Activated naive CD4-positive, alpha-beta T cell treated with anti-CD3 and anti-CD28 coated beads for 36 hours (primary cell): ENCODE measurements at places on chromosomes 2 and 18.
A peak's percentile ranks its signal among the peaks of the same experiment; 100 is the strongest.

DNA sequence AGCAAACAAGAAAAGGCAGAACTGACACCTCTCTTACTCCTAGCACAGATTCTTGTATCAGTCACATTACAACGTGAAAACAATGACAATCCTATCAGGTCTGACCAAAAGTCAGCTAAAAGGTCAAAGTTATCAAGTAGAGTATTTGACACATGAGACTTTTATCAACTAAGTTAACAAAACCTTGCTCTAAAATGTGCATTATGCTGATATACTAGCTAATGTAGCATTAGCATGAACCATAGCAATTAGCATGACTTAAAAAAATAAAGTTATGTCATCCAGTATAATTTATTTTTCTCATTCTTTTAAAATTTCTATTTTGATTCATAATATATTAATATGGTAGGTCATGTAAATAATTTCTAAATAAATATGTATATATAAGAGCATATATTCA is 41.4 kb upstream of the TTC32 start:
- H3K4me1 ChIP-seq = no peaks in the 10 kb centered on the region
- no peak overlapping the region for H3K4me3 ChIP-seq
- H3K27ac ChIP-seq = no peak overlapping the region
- no peak for DNase-seq

GRCh38 chr18:53887447-53887846 is 337.0 kb downstream of the MBD2 start:
- H3K36me3 ChIP-seq = no peaks in the 10 kb centered on the region
- DNase-seq = no peak
- no peaks in the 10 kb centered on the region for H3K4me1 ChIP-seq
- H3K27me3 ChIP-seq = peaks cover 8% of the 10 kb centered on the region
- H3K4me3 ChIP-seq = no peak overlapping the region

DNA sequence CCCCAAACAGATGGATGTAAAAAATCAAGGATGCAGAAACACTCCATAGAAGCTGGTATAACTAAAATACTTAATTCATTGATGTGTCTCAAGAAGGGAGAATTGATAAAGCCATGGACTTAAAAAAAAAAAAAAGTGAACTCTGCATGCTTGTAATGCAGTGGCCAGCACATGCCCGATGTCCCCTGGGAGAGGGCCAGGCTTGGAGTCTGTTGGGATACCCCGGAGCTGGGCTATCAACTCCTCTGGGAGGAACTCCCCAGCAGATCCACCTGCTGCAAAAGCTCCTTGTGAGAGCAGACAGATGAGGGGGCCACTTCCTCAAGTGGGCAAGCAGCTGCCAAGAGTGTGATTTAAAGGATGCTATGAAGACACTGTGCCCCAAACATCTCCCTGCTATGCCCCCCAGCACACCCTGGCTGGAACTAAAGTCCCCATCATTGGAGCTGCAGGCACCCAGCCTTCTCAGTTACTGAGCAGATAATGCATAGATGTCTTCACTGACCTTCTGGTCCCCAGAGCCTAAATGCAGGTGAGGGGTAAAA is 311.5 kb upstream of the ID2 start:
- H3K4me1 ChIP-seq = no peaks in the 10 kb centered on the region
- H3K36me3 ChIP-seq = no peaks in the 10 kb centered on the region
- no peak overlapping the region for H3K27ac ChIP-seq
- H3K27me3 ChIP-seq = peaks cover 6% of the 10 kb centered on the region
- DNase-seq = no peak

GRCh38 chr2:6308986-6309385 is 556.7 kb downstream of the CMPK2 start:
- H3K4me1 ChIP-seq = no peaks in the 10 kb centered on the region
- no peak for DNase-seq
- no peak overlapping the region for H3K4me3 ChIP-seq
- no peaks in the 10 kb centered on the region for H3K36me3 ChIP-seq
- no peak overlapping the region for H3K27ac ChIP-seq

- DNase-seq = no peak
- H3K4me1 ChIP-seq = no peaks in the 10 kb centered on the region
- no peaks in the 10 kb centered on the region for H3K27me3 ChIP-seq
- H3K27ac ChIP-seq = no peak overlapping the region
These were observed 22.3 kb upstream of the VPS4B start for GRCh38 chr18:63444580-63444979.

GRCh38 chr2:26020231-26020640 is 13.6 kb upstream of the RAB10 start:
- no peaks in the 10 kb centered on the region for H3K27me3 ChIP-seq
- no peak for DNase-seq
- no peak overlapping the region for H3K4me3 ChIP-seq
- no peaks in the 10 kb centered on the region for H3K4me1 ChIP-seq

DNA sequence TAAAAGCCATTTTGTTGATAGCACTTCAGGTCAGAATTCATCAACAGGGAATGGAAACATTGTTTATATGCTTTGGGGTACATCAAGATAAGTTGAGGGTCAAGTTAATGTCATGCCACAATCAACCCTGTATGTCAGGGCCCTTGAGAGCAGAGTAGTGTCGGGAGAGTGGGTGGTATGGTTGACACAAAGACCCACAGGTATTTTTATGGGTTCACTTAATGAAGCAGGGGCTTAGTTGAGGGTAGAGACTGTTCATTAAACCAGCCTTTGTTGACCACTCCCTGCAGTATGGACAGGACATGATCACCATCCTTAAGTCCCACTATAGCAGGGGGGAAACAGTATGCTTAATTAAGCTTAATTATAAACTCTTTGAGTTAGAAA is 5.7 kb downstream of the RPL37A start:
- H3K4me3 ChIP-seq = no peak overlapping the region
- no peak overlapping the region for H3K27ac ChIP-seq
- no peak for DNase-seq
- H3K4me1 ChIP-seq = peaks cover 52% of the 10 kb centered on the region

DNA sequence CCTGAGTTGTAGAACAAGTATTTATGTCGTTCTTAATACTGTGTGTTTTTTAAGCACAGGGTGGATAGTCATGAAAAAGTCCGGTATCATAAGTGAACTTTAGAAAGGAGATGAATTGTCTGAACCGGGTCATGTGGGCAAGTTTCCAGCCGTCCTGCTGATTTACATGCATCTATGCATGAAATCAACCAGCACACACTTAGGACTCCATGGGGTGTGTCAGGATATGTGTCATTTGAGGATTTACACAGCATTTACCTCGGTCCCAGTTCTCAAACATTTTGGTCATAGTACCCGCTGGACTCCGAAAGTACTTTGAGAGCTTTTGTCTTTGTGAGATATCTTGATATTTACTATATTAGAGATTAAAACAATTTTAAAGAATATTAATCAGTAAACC is 47.5 kb upstream of the TWSG1 start:
- no peak overlapping the region for H3K27ac ChIP-seq
- H3K36me3 ChIP-seq = peaks cover 11% of the 10 kb centered on the region
- no peak for DNase-seq
- no peak overlapping the region for H3K4me3 ChIP-seq
- no peaks in the 10 kb centered on the region for H3K4me1 ChIP-seq

DNA sequence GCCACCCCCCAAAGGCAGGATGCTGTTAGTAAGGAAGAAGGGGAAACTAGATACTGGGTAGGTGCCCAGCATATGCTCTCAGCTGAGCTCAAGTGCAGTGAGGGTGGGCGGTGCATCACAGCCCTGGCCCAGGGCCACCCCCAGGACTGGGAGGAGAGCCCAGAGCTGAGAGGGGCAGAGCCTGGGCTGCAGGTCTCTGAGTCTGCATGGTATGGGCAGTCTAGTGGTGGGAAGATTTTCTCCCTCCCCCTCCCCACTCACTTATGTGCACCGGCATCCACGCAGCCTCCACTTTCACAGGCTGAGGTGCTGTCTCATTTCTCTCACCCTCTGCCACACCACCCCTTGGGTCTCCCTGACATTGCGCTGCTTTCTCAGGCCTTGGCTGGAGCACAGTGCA is 48.5 kb upstream of the CAB39 start:
- H3K4me1 ChIP-seq = peaks cover 94% of the 10 kb centered on the region
- H3K4me3 ChIP-seq = no peak overlapping the region
- peak; percentile 47 for DNase-seq
- peak overlapping the region; percentile 94 for H3K27ac ChIP-seq
- H3K27me3 ChIP-seq = no peaks in the 10 kb centered on the region

GRCh38 chr2:193187816-193188215 is 993.1 kb upstream of the TMEFF2 start:
- H3K27ac ChIP-seq = no peak overlapping the region
- no peaks in the 10 kb centered on the region for H3K27me3 ChIP-seq
- peaks cover 6% of the 10 kb centered on the region for H3K4me1 ChIP-seq
- H3K4me3 ChIP-seq = no peak overlapping the region
- no peak for DNase-seq
- no peaks in the 10 kb centered on the region for H3K36me3 ChIP-seq

- DNase-seq = no peak
- H3K27ac ChIP-seq = no peak overlapping the region
- H3K27me3 ChIP-seq = no peaks in the 10 kb centered on the region
- H3K4me1 ChIP-seq = peaks cover 44% of the 10 kb centered on the region
- H3K36me3 ChIP-seq = peaks cover 24% of the 10 kb centered on the region
These were observed 12.6 kb downstream of the RNF149 start for GRCh38 chr2:101295895-101296294.

DNA sequence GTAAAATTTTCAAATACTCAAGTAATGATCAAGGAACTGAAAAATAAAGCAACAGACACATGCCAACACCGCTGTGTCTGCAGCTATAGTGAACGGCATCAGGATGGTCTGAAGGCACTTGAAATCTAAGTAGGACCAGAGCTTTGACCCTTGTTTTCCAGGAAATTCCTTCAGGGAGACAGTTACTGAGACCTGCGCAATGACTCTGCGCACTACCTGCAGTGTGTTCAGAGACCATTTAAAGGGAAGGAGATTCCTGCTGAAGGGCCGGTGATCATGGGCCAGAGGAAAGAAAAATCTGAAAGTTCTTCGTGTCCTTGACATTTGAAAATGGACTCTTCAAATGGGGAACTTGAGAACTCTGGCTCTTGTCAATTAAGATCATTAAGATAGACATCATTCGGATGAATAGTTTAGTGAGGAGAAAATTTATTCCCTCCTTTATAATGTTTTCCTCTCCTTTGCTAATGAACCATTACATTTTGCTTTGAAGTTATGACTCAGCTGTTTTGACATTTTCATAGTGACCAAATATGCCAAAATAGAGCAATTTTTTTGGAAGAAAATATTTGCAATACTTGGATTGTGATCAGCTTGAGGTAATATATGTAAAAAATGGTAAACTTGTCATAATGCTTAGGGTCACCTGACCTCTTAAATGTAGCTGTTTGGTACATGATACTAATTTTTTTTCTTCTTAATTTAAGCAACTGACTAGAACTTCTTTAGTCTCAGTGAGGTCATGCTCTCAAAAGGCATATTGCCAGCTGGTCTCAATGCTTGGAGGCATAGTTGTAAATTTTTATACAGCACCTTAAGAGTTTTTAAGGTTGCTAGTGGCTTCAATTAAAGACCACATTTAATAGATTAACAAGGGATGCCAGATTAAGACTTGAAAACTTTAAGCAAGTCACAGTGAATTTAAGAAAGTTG is 329.3 kb downstream of the ARHGAP15 start:
- no peak for DNase-seq
- H3K27ac ChIP-seq = no peak overlapping the region
- no peaks in the 10 kb centered on the region for H3K27me3 ChIP-seq
- H3K4me3 ChIP-seq = no peak overlapping the region
- peaks cover 7% of the 10 kb centered on the region for H3K4me1 ChIP-seq

DNA sequence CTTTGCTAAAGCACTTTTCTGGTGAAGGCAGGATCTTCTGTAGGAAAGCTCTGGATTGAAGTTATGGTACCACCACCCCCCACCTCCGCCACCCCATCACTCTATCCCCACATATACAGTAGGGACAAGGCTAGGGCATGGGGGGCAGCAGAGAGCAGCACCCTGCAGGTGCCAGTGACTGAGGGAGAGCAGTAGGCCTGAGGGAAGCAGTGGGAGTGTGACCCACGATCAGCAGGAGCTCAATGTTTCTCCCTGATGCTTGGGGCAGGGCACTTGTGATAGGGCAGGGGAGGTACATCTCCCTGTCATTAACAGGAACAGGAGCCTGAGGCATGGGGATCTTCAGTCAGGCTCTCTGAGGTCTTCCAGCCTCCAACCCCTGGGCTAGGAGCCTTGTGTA is 121.6 kb downstream of the ZFP36L2 start:
- H3K4me3 ChIP-seq = no peak overlapping the region
- H3K36me3 ChIP-seq = no peaks in the 10 kb centered on the region
- no peak overlapping the region for H3K27ac ChIP-seq
- no peak for DNase-seq
- peaks cover 2% of the 10 kb centered on the region for H3K4me1 ChIP-seq
- peaks cover 1% of the 10 kb centered on the region for H3K27me3 ChIP-seq

DNA sequence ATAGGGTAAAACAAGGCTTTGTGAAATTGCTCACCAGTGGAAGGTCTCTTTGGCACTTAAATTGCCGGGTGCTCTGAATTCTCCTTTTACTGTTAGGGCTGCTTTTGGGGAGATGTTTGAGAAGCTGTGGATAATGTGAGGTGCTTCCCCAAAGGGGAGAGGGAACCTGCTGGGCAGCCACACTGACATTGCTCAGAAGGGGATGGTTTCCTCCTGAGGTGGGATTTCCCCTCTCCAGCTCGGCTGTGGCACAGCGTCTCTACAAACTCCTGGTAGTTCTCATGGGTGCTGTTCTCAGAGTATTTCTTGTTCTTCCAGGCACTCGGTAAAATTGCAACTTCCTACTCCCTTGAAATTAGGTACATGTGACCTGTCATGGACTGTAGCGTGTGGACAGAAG is 124.2 kb downstream of the LPIN1 start:
- peaks cover 5% of the 10 kb centered on the region for H3K27me3 ChIP-seq
- DNase-seq = peak; percentile 30
- H3K27ac ChIP-seq = no peak overlapping the region

- no peak overlapping the region for H3K4me3 ChIP-seq
- H3K27ac ChIP-seq = no peak overlapping the region
- peaks cover 2% of the 10 kb centered on the region for H3K36me3 ChIP-seq
- DNase-seq = no peak
- no peaks in the 10 kb centered on the region for H3K27me3 ChIP-seq
- H3K4me1 ChIP-seq = peaks cover 58% of the 10 kb centered on the region
These were observed 42.9 kb upstream of the PEX13 start for GRCh38 chr2:60974652-60975051.

GRCh38 chr2:13504808-13505207 is 788.1 kb downstream of the TRIB2 start:
- H3K27me3 ChIP-seq = no peaks in the 10 kb centered on the region
- H3K36me3 ChIP-seq = no peaks in the 10 kb centered on the region
- no peak for DNase-seq
- H3K4me1 ChIP-seq = no peaks in the 10 kb centered on the region
